EH (cell line): ENCODE measurements at places on chromosomes 11 and 22.

DNA sequence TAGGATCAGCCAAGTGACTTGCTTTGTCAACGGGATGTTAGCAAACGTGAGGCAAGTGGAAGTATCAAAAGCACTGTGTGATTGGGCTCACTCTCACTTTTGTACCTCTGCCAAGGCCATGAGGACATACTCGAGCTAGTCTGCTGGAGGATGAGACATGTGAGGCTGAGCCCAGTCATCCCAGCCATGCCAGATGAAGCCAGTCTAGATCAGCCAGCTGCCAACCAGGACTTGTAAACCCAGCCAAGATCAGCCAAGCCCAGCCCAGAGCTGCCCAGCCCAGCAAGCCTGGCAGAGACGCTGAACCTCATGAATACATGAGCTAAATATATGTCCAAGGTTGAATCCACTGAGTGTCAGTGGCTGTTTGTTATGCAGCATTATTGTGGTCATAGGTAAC lies 369.7 kb downstream of the MN1 start:
- DNase-seq: no peak

DNA sequence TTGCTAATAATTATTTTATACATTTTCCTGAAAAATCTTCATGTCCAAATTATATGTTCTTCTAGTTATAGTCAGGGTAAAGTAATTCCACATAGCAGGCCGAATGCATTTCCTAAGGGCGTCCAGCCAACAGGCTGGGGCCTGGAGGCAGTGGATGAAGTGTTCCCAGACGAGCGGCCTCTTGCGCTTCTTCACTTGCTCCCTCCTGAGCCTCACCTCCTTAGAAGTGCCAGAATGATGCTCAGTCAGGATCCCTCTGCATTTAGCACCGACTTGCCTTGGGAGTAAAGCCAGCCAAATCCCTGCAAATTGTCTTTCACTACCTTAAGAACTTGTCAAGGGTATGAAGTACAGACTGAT lies 1.5 kb downstream of the OLFML1 start:
- DNase-seq: no peak

DNA sequence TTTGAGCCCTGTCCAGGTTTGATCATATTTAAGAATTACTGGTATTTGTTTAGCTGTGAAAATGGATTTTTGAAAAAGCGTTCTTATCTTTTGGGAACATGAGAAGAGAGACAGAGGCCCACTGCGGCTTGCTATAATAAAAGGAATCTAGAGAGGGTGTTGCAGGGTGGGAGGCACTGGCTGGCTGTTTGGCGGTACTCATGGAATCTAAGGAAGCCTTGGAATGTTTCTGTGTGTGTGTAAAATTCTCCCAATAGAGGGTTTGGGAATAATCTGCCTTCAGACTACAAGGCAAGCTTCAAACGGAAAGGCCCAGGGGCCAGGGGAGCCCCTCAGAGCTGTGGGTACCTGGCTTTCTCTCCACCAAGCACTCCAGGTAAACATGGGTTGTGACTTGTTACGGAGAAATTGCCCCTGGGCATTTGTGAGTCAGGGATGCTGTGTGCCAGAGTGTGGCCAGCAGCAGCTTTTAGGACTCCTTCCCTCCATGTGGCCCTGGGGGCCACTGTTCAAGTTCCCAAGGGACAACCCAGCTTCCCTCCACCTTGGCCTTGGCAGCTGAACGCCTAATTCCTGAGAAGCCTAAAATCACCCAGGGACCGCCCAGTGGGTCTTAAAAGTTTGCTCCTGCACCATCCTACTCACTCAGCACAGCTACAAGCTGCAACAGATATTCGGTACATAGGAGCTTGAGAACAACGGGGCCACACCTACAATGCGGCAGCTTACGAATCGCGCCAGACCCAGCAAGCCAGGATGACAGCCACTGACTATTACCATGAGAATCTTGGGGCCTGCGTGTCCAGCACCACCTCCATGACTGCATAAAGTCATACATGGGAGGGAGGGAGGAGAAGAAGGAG lies 14.1 kb upstream of the SYT8 start:
- peak; percentile 64 for DNase-seq

DNA sequence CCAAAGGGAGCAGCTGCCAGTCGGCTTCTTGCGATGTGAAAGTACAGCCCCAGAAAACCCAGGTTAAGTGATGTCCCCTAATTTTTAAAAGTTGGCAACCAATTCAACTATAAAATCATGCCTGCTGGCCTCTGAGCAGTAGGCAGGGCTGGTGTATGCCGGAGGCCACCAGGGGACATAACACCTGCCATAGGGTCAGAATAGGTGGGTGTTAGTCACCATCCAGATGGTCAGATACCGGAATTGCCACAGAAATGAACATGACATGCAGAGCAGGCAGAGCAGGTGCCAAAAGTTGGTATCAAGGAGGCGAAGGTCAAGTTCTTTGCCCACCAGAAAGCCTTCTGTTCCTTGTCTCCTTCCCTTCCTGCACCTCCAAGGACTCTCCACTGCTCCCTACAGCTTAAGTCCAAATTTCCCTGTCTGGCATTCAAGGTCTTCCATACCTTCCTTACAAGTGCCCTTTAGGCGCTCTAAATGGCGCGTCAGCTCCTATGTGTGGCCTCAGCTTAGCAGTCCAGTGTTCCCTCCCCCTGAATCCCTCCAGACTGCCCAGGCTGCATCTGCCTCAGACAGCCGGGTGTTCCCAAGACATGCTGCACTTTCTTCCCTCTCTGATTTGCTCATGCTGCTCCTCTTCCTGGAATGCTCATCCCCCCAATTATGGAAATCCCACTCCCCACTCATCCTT lies 45.1 kb downstream of the PTPRJ start:
- no peak for DNase-seq

- DNase-seq: no peak
Observed at GRCh38 chr11:129273944-129274711, 82.0 kb upstream of the ARHGAP32 start.
